ENCODE measurements at places on chromosomes 4 and X.

- DNase-seq, result no peak
Observed at GRCh38 chr4:180542445-180543100, 1700.6 kb upstream of the TENM3 start.

GRCh38 chrX:29318012-29318411 is 730.8 kb downstream of the IL1RAPL1 start:
- DNase-seq, result no peak

GRCh38 chr4:53101191-53101581 is 239.1 kb downstream of the RASL11B start:
- DNase-seq, result no peak

DNA sequence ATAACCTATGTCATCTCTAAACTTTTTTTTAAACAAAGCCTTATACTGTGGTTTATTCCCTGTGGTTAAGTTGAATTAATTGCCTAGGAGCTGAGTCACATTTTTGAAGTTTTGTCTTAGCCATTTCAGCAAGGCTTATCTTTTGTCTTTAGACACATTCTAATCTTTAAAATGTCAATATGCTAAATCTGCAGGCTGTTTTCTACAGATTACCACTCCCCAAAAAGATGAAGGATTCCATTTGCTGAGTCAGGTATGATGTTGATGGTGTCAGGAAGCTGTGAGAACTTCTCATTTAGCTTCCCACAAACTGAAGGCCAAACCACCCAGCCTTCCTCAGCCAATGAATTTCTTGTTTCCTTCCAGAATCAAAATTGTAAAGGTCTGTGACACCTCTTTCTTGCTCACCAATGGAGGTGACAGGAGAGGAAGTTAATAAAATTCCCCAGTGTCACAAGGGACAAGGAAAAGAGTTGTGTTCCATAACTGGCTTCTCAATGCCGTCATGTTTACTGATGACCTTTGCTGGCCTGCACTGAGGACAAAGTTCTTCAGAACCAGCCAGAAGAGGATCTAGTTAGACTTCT is 3.7 kb upstream of the CXCL6 start:
- no peak for DNase-seq

DNA sequence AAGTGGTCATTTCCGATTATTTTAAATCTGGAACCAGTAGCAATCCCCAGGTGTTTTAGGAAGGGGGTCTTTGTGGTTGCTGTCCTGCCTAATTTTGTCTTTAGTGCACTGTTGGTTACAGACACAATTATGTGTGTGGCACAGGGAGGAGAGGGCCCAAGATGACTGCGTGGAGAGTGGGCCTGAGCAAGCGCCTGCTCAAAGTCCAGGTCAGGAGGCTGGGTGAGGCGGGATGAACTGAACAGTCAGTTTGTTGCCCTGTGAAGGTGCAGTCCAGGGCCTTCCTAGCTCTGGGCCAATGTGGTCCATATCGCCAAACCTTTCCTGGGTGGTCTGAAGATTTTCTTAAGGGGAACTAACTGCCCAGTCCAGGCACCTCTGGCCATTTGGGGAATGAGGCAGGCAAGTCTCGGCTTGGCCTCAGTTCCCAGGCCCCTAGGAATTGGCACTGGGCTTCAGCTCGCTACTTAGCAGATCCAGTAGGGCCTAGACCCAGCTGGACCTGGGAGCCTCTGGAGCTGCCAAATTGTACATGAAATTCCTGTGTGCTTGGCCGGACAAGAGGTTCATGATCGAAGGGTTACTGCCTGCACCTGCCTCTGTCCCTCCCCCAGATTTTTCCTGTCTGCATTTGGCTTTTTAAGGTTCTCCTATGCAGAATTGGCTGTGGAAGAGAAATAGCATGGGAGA is 47.6 kb downstream of the ANAPC4 start:
- no peak for DNase-seq

- peak; percentile 8 for DNase-seq
Observed at GRCh38 chrX:9342561-9343051, 122.3 kb upstream of the TBL1X start.

- DNase-seq, result no peak
Observed at GRCh38 chr4:26737385-26737784, 123.3 kb upstream of the STIM2 start.

GRCh38 chrX:79366556-79366872 is 620 bp downstream of the ITM2A start:
- peak; percentile 10 for DNase-seq

- DNase-seq, result no peak
Observed at GRCh38 chrX:100969936-100970335, 428 bp downstream of the ARL13A start.

DNA sequence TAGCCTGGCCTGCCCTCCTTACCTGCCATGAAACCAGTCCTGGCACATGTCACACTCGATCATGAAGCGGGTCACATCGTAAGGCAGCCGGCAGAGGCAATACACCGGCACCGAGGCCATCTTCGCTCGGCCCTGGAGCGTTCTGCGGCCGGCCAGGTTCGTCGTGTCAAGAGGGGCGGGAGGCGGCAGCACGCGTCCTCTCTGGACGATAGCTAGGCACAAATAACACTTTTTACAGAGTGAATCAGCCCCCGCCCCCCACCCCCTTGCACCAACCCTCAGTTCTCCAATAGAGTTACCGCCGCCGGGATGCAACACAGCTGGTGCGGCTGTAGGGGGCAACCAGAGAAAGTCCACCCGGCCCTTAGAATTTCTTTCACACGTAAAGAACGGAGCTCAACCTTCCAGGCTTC is 1.7 kb downstream of the PHF8 start:
- DNase-seq, result peak; percentile 62

- DNase-seq, result no peak
Observed at GRCh38 chr4:1449475-1449832, 43.2 kb upstream of the NKX1-1 start.

DNA sequence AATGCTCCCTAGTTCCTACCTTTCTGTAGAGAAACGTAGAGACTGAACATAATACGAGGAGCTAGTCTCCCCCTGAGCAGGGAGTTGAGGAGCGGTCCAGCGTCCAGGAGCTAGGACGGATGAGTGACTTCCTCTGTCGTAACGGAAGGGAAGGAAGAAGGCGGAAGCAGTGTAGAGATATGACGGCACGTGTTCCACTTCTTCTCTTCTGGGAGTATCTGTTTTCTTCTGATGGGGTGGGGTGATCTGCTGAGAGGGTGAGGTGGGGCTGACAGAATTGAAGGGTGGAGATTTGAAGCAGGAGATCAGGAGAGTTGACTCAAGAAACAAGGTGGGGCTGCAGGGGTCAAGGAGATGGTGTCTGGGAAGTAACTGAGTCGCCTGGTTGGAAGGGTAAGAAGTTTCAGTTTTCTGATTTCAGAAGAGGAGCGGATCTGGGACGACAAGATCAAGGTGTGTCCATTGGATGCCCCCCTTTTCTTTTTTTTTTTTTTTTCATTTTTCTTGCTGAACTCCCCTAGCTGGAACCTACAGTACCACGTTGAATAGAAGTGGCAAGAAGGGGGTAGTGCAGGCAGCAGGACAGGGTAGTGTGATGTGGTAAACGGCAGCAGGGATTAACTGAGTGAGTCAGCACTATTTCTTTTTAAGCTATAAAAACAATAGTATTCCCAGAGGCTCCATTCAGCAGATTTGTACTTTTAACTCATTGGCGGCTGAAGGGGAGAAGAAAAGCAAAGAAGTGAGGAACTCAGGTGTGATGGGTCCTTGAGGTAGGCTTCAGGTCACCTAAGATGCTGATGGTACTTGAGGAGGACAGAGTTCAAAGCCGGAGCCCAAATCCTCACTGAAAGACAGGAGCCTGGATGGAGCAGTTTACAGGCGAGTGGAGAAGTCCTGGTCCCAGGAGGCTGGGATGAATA is 50.8 kb upstream of the SETD7 start:
- DNase-seq, result no peak

GRCh38 chr4:55617587-55618197 is 18.4 kb downstream of the NMU start:
- peak; percentile 63 for DNase-seq

DNA sequence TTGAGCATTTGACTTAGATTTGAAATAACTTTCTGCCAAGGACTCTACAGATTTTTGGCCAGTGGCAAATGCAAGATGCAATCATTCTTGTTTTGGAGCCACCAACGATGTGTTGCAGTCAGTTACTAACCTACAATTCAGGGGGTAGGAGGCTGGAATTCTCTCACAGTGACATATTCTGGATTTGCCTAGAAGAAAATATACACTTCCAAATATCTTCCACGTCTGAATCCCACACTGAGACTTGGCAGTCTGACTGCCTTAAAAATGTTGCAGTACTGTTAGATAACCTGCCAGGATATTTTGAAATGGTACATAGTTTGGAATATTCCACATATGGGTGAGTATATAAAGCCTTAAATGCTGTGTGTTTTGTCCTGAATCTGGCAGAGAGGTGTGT is 27.6 kb upstream of the AGTR2 start:
- no peak for DNase-seq

- no peak for DNase-seq
Observed at GRCh38 chrX:130253916-130254315, 14.8 kb downstream of the ZNF280C start.

DNA sequence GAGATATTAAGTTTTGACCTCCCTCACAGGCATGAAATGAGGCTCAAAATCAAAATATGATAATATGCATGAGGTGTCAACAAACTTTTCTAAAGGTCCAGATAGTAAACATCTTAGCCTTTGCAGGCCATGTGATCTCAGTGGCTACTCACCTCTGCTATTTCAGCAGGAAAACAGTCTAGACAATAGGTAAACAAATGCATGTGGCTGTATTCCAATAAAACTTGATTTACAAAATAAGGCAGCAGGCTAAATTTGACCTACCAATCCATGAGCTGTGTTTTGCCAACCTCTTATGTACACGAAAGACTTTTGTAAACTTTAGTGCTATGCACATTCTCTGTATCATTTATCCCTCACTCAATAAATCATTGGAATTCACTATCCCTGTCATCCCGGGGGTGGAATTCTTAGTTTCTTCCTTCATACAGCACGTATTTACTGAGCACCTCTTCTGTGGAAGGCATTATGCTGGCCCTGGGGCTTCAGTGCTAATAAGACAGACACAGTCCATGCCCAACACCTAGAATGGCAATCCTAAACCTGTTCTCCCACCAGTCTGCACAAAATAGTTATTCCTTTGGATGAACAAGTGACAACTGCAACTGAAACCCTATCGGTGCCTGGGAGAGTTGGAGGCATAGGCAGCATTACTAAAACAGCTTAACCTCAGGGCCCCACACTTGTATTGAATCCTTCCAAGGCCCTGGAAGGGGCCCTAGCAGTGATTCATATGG is 19.9 kb downstream of the MAGEB17 start:
- no peak for DNase-seq

Measured in GM12865 (cell line).